ENCODE measurements at places on chromosomes 7 and 10.

- no peak for DNase-seq
Measured at GRCh38 chr10:52208365-52208764, 105.7 kb upstream of the DKK1 start.

DNA sequence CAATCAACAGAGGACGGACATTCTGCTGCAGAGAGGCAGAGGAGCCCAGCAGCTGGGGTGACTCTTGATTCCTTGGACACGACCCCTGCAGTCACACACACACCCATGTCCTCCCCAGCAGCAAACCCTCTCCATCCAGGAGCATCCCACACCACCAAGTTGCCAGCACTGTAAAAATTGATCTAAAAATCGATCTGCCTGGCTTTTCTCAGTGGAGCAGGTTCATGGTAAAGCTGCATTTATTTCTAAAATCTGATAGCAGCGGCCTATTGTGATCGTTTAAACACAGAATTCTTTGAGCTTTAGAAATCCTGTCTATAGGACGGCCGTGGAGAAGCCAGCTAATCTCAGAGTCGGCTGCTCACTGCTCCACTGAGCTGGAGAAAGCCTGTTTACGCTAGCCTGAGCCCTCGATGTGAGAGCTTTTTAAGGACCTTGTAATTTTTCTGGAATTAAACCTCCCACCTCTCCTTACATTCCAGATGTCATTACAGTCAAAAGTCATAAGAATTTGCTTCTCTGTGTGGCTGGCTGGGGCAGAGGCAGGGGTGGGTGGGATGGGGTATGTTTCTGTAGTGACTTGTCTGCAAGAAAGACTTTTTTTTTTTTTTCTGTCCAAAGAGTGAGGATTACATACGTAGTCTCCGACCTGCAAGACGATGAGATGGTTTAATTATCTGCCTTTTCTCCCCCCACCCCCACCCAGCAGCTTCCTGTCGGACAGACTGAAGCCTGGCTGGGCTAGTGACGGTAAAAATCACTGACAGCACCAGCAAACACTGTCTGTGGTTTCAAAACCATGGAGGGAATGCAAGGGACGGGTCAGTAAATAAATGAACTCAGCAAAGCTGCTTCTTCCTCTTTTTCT, 31.6 kb downstream of the TRIM8 start:
- DNase-seq: no peak

DNA sequence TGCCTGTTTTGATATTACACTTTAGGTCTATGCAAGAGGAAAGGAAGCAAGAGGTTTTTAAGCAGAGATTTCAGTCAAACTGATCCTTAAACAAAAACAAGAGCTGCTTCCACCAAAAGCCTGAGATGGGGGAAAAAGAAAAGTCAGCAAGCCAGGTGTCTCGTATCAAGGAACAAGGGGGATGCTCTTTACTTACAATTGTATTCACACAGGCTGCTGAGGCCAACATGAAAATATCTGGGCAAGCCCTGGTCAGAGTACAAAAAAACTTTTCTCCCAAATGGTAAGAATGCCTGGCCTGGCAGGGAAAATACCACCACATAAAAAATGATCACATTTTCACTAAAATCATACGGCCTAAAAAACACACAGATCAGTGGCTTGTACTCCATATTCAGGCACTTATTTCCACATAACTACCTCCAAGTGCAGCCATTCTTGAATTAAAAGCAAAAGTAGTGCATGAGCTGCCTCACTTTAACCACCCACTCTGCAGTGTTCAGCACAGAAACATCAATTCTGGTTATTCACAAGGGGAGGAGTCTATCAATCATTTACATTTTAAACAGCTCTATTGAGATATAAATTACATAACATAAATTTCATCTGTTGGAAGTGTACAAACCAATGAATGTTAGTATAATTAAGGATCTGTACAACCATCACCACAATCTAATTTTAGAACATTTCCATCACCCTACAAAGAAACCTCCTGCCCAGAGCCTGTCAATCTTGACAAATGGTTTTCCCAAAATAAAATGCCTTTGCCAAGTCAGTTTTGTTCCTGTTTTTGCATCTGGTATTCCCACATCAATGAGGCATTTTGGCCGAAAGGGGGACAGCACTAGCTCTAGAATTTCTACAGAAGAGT, 70.2 kb downstream of the GRB10 start:
- DNase-seq: no peak

GRCh38 chr10:71271662-71272055, 47.4 kb upstream of the SLC29A3 start:
- DNase-seq: no peak

DNA sequence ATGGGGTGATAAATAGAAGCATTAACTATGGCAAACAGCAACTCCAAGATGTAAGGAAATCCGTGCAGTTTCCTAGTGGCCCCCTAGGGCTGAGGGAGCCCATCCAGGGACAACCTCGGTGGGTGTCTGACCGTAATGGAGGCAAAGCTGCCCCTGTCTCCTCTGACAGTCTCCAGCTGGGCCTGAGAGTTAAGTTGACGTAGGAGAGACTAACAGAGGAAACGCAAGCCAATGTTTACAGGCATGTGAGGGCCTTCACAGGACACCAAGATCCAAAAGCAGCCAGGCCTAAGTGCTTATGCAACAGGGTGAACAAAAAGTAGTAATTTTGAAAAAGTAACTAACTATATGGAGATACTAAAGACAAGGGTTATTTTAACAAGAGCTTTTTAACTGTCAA, 330.0 kb upstream of the C7orf33 start:
- no peak for DNase-seq

DNA sequence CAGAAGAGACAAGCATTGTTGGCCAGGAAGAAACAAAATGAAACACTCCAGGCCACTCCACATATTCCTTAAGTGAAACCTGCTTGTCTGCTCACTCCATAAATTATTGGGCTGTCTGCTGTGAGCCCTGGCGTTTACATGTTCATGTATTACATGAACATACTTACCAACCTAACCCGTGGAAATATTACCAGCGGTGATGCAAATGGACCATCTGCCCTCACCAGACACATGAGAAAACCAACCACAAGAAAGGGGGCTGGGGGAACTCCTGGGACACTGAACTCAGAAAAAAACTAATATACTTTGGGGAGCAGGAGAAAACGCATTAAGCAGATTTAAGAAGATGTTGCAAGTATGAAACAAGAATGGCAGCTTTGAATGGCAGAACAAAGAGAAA, 731.2 kb upstream of the IGFBP3 start:
- no peak for DNase-seq

- DNase-seq: no peak
Measured at GRCh38 chr10:33291053-33291592, 43.3 kb downstream of the NRP1 start.
